CD4-positive, alpha-beta memory T cell (primary cell): ENCODE measurements at places on chromosomes 12 and 14.

DNA sequence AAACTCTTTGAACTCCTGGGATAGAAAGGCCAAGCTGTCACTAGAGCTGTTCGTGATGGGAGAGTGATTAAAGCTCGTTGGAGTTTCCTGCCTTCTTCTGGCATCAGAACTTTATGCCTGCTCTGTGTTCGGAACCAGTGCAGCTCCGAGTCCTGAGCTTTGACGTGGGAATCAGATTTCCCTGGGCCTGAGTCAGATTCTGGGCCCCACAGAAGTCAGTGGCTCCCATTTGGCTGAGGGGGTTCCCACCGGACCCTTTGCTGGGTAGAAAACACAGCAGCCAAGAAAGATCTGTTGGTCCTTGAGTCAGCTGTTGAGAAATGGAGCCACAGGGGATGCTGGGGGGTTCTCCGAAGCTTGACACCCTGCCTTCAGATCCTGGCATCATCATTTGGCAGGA, 238.0 kb downstream of the CHST11 start:
- no peak for DNase-seq

DNA sequence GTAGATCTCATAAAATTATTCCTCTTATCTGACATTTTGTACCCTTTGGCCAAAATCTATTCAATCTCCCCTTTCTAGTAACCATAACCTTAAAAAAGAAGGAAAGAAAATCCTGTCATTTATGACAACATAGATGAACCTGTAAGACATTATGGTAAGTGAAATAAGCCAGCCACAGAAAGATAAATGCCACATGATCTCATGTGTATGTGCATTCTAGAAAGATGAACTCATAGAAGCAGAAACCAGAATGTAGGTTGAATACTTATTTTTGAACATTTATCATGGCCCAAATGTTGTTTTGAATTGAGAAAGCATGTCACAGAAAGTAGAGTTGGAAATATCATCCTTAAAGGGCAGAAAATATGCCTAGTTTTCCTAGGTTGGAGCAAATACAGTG, 1053.6 kb downstream of the SLC6A15 start:
- no peak for DNase-seq

GRCh38 chr12:108099778-108100489, 29.2 kb upstream of the WSCD2 start:
- no peak for DNase-seq

- DNase-seq: peak; percentile 26
Observed at GRCh38 chr12:93447555-93448290, 6.0 kb upstream of the UBE2N start.
